Activated T-cell treated with anti-CD3 and anti-CD28 coated beads, Interleukin-2, amount 50 U/mL, for 48 hours (primary cell): ENCODE measurements at places on chromosomes 5 and 9.

DNA sequence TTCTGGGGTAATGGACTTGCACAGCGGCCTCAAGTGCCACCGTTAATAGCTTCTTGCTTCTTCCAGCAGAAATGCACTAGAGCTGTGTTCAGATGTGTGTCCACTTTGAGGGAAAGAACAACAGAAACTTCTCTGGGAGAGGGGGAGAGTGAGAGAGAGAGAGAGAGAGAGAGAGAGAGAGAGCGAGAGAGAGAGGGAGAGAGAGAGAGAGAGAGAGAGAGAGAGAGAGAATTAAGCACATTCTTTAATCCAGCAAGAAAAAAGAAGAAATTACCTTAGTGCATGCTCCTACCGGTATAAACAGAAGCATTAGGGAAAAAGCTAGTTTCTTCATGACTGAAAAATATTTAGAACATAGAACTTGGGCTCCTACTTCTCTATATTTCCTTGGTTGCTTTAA, 418.8 kb downstream of the MAN2A1 start:
- DNase-seq, result no peak

DNA sequence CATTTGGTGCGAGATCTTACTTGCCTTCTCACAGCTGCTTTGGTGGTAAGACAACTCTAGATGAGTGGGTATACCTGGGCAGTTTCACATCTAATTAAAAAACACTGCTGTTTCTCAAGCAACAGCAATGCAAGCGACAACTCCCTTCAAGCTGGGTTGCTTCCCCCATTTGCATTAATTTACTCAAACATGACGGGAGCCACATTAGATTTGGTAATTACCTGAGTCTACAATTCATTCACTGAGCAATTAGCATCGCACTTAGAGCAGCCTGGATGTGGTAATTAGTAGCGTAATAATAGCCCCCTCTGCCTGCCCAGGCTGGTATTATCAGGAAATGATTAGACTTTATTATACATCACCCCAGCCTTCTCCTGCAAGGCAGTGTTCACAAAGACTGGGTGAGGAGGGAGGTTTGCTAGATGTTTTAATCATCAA, 73.4 kb downstream of the FBXO38 start:
- no peak for DNase-seq

DNA sequence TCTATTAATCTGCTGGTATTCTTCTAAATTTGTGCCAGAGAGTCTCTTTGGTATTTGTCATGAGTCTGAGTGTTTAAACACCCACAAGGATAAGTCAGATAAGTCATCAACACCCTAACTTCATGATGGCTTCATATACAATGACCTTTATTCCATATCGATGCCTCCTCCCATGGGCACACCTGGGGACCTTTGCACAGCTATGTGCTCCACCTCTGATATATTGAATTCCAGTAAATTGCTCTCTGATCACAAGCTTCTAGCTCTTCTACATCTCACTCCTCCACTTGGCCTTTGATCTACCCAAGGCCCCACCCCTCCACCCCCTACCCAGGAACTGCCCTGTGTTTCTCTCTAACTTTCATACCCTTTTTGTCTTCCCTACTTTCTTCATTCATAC, 102.7 kb upstream of the MIER3 start:
- no peak for DNase-seq

DNA sequence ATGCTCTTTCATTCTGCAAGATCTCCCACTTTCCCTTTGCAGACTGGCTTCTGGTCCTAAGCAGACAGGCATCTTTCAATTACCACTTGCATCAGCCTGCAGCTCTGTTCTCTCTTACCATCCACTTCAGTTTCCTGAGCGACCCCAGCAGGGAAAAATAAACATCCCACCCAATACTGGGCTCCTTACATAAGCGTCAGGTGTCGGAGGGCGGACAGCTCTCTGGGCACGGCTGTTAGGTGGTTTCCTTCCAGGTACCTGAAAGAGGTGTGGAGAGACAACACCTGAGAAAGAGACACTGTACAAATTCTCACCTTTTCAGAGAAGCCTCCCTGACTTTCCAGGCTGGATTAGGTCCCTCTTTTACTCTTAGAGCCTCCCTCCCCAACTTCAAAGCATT, 145.1 kb upstream of the PANK3 start:
- no peak for DNase-seq

DNA sequence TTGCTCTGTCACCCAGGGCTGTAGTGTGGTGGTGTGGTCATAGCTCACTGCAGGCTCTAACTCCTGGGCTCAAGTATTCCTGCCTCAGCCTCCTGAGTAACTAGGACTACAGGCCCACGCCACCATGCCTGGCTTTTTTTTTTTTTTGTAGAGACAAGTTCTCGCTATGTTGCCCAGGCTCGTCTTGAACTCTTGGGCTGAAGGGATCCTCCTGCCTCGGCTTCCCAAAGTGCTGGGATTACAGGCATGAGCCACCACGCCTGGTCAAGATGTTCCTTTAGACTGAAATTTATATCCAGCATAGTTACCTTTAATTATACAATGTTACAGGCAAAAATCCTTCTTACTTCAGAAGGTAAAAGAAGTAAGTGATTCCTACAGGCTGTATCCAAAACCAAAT, 1.6 kb upstream of the DNAJC21 start:
- DNase-seq, result no peak

- DNase-seq, result no peak
These were observed 287.0 kb upstream of the SEMA6A start for GRCh38 chr5:116861666-116862065.

DNA sequence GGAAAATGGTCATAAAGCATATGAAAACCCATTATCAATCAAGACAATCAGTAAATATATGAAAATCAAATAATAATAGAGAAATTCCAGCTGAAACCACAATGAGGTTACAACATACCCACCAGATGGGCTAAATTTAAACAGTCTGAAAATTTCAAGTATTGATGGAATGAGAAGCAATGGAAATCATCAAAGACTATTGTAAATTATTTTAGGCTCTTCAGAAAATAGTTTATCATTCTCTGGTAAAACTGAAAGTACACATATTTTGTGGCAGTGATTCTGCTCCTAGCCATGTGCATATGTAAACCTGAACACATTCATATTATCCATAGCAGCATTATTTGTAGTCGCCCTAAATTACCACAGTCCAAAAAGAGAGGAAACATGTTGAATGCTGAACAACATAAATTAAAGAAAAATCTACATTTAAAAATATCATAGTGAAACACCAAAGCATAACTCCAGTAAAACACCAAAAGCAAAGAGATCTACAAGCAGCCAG, 215.3 kb downstream of the PRELID2 start:
- no peak for DNase-seq

DNA sequence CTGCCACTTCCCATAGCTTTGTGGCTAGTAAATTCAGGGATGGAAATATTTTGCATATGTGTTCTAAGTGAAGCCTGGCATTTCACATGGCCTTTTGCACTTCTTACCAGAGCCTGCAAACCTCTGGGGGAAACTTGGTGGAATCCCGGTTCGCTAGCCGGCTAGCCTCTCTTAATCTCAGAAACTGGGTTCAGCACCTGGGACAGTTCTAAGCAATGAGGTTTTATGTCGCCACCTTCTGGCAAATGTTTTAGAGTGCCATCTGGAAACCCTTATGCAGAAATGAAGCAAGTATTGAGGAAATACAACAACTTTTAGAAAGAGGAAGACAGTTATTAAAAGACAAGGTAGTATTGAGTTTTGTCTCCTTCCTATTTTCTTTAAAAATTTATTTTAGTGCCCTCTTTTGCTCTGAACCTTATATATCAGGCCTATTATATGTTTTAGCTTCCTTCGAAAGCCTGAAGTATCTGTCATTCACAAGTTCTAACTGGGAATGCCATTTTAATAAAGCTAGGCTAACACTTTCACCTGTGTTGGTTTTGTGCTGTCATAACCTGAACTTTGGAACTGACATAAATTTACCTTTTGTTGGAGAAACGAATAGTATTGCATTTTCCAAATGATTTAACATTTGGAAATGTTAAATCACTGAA, 963 bp upstream of the HTR1A start:
- DNase-seq, result peak; percentile 27

DNA sequence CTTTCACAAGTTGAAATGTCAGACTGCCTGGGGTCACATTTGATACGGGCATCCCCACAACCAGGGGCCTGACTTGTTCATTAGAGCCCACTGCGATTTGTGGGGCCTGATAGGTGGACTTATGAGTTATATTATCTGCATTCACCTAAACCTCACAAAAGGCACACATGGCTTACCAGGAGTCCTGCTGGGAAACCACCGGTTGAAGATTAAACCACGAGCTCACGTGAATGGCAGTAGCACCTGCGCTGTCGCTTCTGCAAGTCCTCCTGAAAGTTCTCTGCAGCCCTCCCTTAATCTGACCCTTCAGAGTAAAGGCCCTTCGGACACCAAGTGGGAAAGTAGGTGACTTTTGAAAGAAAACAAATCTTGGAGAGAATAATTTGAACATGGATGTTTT, 68.9 kb downstream of the PPIC start:
- DNase-seq, result no peak

GRCh38 chr5:29853711-29854220, 1339.7 kb upstream of the CDH6 start:
- DNase-seq, result no peak

DNA sequence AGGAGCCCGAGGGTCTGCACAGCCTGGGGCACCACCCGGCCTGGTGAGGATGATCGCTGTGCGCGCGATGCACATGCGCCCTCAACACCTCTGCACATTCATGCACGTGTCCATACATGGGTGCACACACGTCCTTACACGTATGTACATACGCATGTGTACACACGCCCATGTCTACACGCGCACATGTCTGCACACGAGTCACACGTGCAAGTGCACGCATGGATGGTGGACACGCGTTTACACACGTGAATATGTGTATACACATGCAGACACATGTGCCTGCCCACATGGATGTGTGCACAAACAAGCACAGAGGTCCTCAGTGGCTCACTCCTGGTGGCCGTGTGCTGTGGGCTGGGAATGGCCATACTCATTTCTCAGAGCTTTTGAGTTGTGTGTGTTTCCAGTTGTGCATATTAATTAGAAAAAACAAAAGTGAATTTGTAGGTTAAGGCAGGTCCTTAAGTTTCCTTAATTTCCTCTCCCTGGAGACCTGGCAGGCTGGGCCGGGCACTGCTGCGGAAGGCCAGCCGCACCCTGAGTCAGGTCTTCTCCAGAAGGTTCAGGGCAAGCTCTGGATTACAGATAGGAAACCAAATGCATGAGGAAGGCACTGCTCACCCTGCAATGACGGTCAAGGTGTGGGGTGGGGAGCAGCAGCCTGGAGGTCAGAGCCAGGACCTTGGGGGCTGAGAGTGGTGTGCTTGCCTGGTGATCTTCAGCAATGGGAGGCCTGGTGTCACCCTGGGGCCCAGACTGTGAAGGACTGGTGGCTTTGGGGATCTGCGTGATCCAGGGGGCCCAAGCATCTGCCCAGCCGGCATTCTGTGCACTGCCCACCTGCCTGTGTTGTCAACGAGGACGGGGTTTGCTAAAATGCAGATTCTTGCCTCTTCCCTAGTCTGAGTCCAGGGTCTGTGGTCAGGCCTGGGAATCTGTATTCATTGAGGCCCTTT, 1.3 kb upstream of the RNU6ATAC start:
- DNase-seq, result peak; percentile 72

DNA sequence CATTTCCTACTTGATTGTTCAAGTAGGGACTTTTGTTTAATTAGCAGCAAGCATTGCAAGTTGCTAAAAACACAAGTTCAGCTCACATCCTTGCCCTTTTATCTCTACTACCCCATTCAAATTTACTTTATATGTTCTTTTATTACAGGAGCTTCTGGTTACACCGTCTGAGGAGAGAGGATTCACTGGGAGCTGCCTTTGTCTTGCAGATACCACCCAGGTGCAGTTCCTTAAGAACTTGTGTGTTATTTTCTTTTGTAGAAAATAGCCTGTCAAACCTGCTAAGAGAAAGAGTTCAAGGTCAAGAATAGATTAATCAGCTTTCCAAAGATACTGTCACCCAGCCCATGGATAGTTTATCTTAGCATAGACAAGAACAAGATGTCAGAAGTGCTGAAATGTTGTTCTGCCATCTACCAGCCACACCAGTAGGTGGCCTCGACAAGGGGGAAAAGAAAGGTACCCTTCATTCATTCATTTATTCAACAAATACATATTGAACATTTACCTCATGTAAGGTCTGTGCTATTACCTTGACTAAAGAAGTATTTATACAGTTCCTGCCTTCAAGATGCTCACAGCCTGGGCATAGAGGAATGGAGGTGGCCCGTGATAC, 750.3 kb downstream of the MAT2B start:
- no peak for DNase-seq

- no peak for DNase-seq
These were observed 208.1 kb downstream of the GNA14 start for GRCh38 chr9:77440057-77440456.

- DNase-seq, result no peak
These were observed 2.2 kb downstream of the PAX5 start for GRCh38 chr9:37031902-37032301.

GRCh38 chr9:131759017-131759647, 19.3 kb upstream of the RAPGEF1 start:
- no peak for DNase-seq

GRCh38 chr5:50770441-50770840, 104.0 kb downstream of the PARP8 start:
- DNase-seq, result no peak

- no peak for DNase-seq
These were observed 442.0 kb downstream of the DMRT2 start for GRCh38 chr9:1492156-1492555.

GRCh38 chr9:76744336-76744735, 19.9 kb upstream of the PCA3 start:
- DNase-seq, result no peak

GRCh38 chr5:1501372-1502045, 22.3 kb downstream of the LPCAT1 start:
- no peak for DNase-seq

DNA sequence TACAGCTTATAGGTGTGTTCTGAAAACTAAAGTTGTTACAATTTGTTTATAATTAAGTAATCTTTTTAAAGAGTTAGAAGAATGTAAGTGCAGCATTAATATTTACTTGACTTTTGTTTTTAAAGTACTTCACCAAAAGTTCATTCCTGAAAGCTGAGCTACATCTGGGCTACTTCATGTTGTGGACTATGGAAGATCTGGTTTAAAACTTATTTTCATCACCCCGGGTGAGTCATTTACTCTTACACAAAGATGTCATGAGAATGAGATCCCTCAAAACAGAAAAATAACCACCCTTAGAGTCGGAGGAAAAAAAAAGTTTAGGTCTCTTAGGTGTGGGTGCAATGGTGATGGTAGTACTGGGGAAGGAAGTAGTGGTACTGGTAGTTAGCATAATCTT, 5.1 kb downstream of the POU5F2 start:
- no peak for DNase-seq
